ENCODE measurements at places on chromosomes 6 and 20.

DNA sequence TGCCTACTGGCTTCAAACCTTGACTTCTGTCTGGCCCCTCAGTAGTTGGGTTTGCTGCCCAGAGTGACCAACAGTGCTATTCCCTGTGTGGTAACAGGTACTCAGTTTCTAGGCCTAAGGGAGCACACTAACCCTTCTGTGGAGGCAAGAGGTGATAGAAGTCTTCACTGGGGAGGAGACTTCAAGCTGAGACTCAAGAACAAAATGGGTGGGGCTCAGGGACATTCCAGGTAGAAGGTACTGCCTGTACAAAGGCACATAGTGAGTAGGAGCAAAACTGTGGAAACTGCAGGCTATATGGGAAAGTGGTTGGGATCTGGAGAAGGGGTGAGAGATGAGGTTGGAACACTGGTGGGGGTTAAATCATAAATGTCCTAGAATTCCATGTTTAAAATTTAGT lies 2.3 kb upstream of the SCAND1 start:
- no peak for DNase-seq

GRCh38 chr6:30998785-30999184 lies 11.5 kb upstream of the MUC22 start:
- no peak for DNase-seq

DNA sequence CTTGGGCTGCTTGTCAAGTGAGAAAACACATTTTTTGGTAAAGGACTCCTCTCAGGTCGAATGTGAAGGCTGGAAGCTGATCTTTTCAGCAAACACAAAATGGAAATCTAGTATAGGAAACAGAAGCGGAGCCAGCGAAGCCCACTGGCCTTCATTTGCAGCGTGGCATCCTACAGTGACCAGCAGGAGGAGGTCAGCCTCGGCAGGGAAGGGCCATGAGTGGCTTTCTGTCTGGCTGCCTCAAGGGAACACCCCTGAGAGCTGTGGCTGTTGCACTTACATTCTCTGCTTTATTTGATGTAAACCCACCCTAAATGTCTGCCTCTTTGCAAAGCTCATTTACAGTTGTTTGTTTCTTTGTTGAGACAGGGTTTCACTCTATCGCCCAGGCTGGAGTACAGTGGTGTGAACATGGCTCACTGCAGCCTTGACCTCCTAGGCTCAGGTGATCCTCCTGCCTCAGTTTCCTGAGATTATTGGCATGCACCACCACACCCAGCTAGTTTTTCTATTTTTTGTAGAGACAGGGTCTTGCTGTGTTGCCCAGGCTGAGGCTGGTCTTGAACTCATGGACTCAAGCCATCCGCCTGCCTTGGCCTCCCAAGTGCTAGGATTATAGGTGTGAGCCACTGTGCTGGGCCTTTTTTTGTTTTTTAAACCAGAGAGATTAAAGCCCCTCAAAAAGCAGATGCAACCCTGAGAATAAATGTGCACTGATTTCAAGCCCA lies 322.0 kb upstream of the SOX4 start:
- no peak for DNase-seq

- no peak for DNase-seq
Observed at GRCh38 chr20:5095931-5096330, 23.8 kb downstream of the PCNA start.

GRCh38 chr6:140774080-140774505 lies 1358.6 kb upstream of the GJE1 start:
- DNase-seq: no peak

DNA sequence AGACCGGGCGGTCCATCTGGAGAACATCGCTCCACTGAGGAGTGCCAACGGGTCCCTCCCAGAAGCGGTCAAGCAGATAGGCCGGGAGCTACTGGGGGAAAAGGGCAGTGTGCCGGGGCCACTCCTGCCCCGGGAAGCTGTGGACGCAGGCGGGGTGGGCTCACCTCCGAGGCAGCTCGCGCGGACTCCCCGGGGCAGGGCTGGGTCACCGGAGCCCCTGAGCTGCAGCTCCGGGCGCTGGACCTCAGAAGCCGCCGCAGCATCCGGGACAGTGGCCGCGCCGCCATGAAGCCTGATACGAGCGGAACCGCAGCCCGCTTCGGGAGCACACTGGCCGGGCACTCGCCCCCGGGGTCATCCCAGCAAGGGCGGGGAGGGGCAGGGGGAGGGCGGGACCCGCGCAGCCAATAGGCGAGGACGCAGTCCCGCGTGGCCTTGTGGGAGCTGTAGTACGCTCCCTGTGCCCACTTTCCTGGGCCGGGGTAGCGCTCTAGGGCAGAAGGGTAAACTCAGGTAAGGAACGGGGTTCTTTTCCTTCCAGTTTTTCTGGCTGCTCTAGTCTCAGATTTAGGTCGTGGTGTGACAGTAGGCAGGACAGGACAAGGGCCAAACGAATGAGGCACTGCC lies at the start of gene MOCS1:
TSS of gene MOCS1 (minus strand) at position 332 of the 627 bp plus-strand sequence. CDS start at position 287, 45 bp downstream.
- no peak for DNase-seq

Measured in SHP77 treated with DMSO at 0.1 percent for 48 hours (cell line).